ENCODE measurements at places on chromosomes 6 and 20.

DNA sequence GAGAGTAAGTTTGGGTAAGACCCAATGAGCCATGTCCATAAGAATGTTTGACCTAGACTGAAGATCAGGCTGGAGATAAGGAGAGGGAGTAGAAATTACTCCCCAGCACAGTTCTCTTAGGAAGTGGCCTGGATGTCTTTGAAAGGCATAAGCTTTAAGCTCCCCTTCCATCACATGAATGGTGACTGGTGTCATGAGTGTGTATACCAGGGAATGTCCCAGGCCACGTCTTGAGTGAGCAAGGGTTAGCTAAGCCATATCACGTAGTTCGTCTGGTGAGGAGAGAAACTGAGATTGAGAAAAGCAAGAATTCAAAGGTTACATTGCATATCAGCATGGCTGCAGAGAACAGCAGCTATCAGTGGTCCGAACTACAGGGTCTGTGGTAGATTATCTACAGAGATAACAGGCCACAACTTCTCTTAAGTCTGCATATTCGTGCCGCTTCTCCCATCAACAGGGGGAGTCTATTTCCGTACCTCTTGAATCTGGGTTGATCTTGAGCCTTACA is 60.1 kb upstream of the BMP2 start:
- no peak for DNase-seq

- DNase-seq = no peak
Observed at GRCh38 chr6:72844614-72845013, 222.8 kb downstream of the KCNQ5 start.

GRCh38 chr6:25173246-25173645 is 105.9 kb upstream of the CARMIL1 start:
- no peak for DNase-seq

- DNase-seq = no peak
Observed at GRCh38 chr6:107867302-107867615, 43.1 kb upstream of the SCML4 start.

GRCh38 chr6:127547904-127548649 is 28.9 kb upstream of the C6orf58 start:
- DNase-seq = no peak

GRCh38 chr20:58243653-58244410 is 15.4 kb upstream of the ANKRD60 start:
- no peak for DNase-seq

- DNase-seq = no peak
Observed at GRCh38 chr6:53887316-53887715, 92.5 kb downstream of the LRRC1 start.

DNA sequence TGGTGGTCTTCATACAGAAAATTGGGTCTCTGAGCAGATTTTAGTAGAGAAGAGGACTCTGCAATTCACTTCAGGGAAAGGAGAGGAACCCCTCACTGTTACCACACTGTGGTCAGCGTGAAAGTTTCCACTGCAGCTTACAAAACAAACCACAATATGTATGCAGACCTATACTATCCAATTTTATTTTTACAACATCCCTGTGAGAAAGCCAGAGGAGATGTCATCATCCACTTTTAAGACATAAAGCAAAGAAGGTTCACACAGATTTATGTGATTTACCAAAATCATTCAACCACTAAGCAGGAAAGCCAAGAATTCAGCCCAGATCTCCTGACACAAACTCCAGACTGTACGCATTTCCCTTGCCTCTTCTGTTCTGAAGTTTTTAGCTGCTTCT is 442.4 kb downstream of the FRK start:
- no peak for DNase-seq

DNA sequence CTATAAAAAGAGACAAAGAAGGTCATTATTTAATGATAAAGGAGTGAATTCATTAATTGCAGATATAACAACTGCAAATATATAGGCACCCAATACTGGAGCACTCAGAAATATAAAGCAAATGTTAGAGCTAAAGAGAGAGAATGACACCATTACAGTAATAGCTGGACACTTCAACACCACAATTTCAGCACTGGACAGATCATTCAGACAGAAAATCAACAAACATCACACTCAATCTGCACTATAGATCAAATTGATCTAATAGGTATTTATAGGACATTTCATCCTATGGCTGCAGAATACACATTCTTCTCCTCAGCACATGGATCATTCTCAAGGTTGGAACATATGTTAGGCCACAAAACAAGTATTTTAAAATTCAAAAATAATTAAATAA is 72.7 kb downstream of the MAP7 start:
- DNase-seq = no peak

DNA sequence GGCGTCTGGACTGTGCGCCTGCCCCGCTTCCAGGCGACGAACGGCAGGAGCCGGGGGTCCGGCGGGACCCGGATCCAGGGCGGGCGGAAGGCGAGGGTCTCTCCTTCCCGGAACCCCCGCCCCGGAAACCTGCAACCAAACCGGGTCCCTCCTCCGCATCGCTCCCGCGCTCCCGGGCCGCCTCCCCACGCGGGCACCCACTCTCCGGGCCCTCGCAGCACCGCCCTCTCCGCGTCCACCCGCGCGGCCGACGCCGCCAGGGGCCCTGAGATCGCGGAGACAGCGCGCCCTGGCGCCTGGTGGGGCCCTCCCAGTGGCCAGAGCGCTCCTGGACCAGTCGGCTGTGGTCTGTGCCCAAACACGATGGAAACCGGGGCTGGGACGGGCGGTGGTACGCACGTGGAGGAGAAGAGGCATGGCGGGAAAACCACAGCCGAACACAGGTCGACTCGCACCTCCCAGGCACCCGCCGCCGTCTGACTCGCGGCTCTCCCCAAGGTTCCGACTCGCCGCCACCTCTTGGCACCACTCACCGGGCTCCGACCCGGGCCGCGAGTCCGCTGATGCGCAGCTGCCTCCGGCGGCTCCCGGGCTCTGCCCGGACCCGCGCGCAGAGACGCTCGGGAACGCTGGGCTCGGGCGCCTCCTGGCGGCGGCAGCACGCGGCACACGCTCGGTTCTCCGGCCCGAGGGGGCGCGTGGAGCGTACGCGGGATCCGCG is 7.9 kb downstream of the NKX2-2 start:
- peak; percentile 41 for DNase-seq

DNA sequence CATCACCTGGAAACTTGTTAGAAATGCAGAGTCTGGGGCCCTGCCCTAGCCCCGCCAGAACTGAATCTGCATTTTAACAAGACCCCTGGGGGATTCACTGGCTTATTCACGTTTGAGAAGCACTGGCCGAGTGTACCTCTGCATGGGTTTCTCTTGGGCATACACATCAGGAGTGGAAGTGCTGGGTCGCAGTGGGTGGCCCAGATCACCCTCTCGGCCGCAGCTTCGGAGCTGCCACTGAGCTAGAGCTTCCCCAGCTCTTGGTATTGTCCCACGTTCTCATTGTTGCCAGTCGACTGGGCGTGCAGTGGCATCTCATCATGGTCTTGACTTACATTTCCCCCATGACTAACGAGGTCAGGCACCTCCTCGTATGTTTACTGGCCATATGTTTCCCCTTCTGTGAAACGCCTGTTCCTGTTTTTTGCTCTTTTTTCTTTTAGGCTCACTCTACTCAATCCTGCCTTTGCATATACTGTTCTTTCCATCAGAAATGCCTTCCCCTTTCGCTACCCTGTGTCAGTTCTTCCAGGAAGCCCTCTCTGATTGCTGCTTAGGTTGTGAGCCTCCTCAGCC is 3.0 kb upstream of the DLGAP4 start:
- no peak for DNase-seq

- no peak for DNase-seq
Observed at GRCh38 chr6:121670511-121670910, 235.1 kb downstream of the GJA1 start.

- DNase-seq = no peak
Observed at GRCh38 chr20:50584687-50585086, 74.5 kb downstream of the PTPN1 start.

- DNase-seq = peak; percentile 60
Observed at GRCh38 chr20:52972190-52972937, at the start of gene TSHZ2. TSHZ2 (plus strand) TSS chr20:52972358; CDS start chr20:52973294, 936 bp downstream.

GRCh38 chr6:17721671-17722070 is 14.9 kb upstream of the NUP153 start:
- no peak for DNase-seq

DNA sequence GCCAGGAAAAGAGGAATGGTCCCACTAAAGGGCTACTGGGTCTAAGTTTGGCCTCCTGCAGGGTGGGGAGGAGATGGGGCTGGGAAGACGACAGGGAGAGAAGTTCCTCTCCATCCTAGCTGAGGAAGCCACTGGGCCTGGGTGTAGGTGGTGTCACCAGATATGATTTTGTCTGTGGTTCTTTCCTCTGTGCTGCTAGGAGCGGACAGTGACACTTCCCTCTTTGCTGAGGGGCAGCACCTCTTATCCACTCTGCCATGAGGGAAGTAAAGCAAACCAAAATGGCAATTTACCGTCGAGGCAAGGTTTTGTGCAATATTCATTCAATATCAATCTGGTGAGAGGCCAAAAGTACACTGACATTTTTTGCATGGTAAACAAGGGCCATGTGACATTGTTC is 33.0 kb upstream of the NR2E1 start:
- DNase-seq = no peak

- no peak for DNase-seq
Observed at GRCh38 chr6:142323377-142323776, 21.6 kb downstream of the ADGRG6 start.

DNA sequence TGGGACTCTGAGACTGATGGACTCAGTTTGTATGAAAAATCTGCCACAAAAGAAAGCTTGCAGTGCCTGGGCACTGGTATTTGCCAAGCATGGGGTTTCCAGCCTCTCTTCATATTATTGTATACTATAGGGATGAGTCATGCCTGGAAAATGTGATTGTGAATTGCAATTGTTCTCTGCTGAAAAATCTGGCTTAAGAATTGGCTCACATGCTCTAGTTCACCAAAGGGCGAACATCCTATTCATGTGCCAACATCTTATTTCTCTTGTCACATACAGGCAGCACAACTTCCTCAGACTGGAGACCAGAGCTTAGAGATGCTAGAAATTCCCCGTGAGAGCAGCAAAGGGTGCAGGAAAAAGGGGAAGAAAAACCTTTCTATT is 103.6 kb upstream of the KCNK16 start:
- no peak for DNase-seq

DNA sequence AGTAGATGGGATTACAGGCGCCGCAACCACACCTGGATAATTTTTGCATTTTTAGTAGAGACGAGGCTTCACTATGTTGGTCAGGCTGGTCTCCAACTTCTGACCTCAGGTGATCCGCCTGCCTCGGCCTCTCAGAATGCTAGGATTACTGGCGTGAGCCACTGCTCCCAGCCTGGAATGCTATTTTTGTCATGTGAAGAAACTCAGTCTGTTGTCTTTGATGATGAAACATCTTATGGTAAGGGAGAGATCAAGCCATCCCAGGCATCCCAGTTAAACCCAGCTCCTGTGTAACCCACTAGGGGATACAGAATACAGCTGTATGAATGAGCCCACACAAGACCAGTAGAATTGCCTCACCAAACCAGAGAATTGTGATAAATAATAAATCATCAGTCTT is 83.6 kb upstream of the RBM24 start:
- no peak for DNase-seq

- no peak for DNase-seq
Observed at GRCh38 chr20:47558295-47559066, 56.8 kb downstream of the NCOA3 start.

GRCh38 chr20:44746367-44747165 is 901 bp downstream of the KCNK15 start:
- no peak for DNase-seq

DNA sequence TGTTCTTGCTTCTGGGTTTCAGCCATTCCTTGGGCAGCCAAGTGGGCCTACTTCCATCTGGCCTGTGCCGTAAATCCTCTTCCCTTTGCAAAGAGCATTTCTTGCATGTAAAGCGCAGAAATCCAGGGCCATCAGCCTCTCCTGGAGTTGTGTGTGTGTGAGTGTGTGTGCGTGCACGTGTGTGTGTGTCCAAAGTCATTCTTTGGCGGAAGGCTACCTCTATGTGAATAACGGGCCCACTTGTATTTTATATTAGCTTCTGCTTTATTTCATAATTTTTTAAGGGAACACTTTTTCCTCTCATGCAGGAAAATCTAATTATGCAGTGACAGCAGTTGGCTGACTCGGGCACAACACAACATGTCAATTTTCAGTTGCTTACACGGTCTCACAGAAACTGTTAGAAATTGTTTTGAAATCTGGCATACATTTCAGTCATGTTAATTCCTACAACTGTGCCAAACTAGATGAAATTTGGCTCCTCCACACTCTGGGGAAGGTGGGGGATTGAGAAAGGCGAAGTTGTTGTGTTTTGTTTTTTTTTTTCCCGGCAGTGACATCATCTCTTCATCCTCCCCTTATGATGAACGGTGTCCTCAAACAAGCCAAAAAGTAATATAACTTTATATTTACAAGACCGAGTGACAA is 223.7 kb upstream of the TSHZ2 start:
- no peak for DNase-seq

- DNase-seq = no peak
Observed at GRCh38 chr20:17189976-17190695, 36.7 kb upstream of the PCSK2 start.

- no peak for DNase-seq
Observed at GRCh38 chr6:4320860-4321259, 185.5 kb upstream of the ECI2 start.

DNA sequence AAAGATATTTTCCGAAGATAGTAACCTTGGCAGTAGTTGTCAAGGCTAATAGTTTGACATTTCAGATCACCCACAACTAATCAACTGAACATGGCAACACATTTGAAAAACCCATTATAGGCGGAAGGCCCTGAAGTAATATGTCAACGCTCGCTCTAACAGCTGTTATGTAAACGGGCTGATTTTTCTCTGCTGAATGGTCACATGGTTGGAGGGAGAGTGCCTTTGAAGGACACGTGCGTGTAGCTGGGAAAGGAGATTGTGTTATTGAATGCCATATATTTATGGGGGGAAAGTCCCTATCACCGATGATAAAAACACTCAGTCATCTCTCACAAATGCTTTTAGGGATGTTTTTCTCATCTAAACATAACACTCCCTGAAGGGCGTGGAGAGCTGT is 160.0 kb upstream of the RALGAPA2 start:
- no peak for DNase-seq

GRCh38 chr6:162887981-162888689 is 160.4 kb downstream of the PACRG start:
- DNase-seq = no peak

All from CD4-positive, alpha-beta T cell treated with Interferon gamma for 1 hour (primary cell).